CD4-positive, CD25-positive, alpha-beta regulatory T cell (primary cell): ENCODE measurements at places on chromosomes 11 and 22. TPM values are rescaled to one million over a fixed set of nuclear protein-coding genes. Genes with fewer than 3 reads are reported as not detected.

DNA sequence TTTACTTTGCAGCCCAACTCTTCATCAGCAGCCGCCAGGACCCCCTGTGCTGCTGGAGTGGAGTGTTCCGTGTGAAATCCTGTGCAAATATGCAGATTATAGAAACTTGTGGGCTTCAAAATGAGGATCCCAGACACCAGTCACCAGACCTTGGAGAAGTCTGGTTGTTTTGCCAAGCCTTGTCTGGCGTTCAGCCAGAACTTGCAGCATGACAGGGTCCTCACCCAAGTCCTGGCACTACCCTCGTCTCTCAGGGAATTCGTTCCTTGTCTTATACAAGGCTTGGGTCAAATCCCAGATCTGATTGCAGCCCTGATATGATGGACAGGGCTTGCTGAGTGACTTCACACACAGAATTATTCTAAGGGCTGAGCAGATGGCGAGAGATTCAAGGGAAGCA lies 18.9 kb downstream of the SHISAL1 start:
- DNase-seq = no peak

GRCh38 chr22:31218565-31219262 lies 6.6 kb downstream of the LIMK2 start:
- no peak for DNase-seq

DNA sequence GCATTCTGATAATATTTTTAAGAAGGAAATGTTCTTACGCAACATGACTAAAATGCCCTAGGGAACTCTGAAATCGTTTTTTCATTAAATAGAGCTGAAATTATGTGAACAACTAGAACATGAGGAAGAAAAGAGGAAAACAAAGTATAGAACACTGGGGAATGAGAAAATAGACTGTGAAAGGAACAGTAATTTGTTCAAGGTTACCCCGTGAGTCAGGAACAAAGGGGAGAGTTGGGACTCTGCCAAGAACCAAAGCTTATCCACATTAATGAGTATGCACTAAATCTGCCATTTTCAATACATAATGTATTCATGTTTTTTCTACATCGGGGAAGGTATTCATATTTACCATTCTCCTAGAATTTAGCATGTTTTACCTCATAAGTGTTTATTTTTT lies 961.8 kb upstream of the CCDC90B start:
- no peak for DNase-seq

The KDM2A gene
- total RNA-seq = 346 TPM

- DNase-seq = peak; percentile 77
Observed at GRCh38 chr22:40451210-40451609, 80.8 kb downstream of the SGSM3 start.

- no peak for DNase-seq
Observed at GRCh38 chr11:25860677-25861450, 471.1 kb upstream of the ANO3 start.

- DNase-seq = no peak
Observed at GRCh38 chr11:14342906-14343305, 16.1 kb downstream of the RRAS2 start.

GRCh38 chr22:22698263-22698750 lies 53.9 kb downstream of the GGTLC2 start:
- DNase-seq = no peak

DNA sequence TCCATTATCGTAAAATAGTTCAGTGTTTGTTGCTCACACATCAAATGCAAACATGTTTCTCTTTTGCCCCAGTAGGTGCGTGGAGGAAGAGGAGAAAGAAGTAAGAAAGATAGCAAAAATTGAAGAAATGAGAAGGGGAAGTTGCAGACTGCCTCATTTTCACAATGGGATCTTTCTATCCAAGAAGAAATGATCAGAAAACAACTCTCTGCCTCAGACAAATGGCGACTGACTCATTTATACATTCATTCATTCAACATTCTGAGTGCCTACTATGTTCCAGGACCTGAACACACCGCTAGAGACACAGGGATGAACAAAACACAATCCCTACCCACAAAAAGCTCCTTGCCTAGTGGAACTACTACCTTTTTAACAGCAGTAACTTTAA lies 367 bp downstream of the HPS5 start:
- DNase-seq = no peak

DNA sequence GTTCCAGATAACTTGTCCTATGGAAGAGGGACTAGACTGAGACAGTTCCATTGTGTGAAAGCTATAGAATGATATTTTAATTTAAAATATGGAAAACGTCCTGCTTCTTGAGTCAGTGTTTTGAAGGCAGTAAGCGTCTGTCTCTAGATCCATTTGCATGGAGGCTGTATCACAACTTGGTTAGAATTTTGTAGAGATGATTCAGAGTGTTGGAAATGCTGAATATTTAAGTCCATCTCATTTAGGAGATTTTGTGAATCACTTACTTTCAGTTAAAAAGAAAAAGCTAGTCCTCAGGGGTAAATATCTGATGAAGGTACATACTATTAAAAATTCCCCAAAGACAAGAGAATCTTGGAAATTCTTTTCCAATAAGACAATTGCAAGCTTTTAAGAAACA lies 72.7 kb downstream of the FANCF start:
- no peak for DNase-seq

- no peak for DNase-seq
Observed at GRCh38 chr22:24402460-24403192, 24.8 kb upstream of the ADORA2A start.

The OR8B8 gene
- total RNA-seq = not detected

- no peak for DNase-seq
Observed at GRCh38 chr22:26066534-26066933, 102.7 kb upstream of the SEZ6L start.
